T47D (cell line): ENCODE measurements at places on chromosomes 2 and 18.

GRCh38 chr18:24790347-24790746 is 329.9 kb downstream of the HRH4 start:
- no peak for DNase-seq

- DNase-seq = no peak
These were observed 69.9 kb upstream of the CTLA4 start for GRCh38 chr2:203797712-203798111.

DNA sequence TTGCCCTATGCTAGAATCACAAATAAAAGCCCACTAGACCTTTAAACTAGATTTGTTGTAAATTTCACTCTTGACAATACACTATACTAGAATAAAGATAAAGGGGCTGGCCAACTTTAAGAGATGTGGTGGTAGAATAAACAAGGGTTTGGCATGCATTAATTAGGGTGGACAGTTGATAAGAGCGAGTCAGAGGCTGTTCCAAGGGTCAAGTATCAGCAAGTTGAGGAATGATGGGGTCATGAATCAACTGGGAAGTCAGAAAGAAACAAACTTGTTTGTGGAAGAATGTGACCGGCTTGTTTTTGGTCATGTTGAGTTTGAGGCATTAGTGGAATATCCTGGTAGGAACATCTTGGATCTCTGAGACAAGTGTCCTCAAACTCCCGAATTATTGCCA is 398.3 kb upstream of the TNP1 start:
- DNase-seq = no peak

DNA sequence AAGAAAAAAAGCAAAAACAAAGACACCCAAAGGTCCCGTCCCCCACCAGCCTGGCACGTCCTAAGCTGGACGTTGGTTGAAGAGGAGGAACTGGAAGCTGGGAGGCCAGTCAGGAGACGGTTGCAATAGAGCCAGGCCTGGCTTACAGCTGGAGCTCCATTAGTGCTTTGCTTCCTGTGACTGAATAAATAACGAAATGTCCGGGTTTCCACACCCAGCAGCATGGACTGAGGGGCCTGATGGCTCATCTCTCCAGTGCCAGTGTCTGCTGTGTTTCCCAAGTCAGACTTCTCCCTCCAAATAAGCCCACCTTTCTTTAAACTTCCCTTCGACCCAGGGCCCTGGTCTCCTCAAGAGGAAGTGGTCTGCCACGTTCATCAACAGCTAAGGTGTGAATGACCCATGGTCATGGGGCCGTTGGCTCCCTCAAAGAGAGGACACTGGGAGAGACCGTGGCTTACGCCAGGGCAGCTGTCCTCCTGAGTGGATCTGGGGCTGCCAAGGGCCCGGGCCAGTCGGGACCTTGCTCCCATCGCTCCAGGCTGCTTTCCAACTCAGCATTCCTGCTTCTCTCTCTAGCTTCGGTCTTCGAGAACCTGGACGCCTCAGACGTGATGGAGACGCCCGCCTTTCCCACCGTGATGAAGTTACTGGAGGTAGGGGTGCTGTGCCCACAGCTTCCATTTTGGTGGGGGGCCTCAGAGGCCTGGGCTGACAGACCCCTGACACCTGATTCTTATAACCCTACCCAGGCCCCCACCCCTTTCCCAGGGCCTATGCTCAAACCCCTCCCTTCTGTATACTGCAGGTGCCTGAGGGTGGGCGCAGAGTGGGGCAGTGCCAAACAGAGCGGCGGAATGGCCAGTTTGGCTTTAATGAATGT is 44.9 kb downstream of the MYO7B start:
- no peak for DNase-seq

DNA sequence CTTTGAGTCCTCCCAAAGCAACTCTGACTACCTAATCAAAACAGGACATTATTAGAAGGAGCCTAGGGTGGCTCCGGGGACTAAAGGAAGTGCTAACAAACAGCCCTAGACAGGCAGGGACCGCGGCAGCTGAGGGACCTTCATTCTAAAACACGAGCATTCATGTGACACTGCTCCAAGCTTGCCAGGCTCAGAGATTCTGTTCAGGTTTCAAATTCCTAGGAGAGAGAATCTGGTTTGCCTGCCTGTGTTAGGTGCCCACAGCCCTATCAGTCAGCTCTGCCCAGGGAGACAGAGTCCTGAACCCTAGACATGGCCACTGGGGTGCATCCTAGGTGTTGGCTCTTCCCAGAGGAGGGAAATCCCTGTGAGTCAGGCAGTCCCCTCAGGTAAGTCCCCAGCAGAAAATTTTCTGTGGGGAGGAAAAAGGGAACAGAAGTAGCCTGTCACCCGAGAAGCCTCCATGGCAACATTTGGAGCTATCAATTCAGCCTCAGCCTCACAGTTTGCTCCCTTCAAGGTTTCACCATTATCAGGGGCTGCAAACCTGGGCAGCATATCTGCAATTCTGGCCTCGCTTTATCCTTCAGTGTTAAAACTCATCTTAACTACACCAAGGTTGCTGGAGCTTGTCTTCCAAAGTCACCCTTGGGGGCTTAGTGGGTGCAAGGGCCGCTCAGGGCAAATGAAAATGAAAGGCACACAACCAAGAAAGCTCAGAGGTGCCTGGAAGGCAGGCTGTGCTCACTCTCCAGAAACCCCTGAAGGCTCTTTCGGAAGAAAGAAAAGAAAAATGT is 28.6 kb downstream of the PCBP1 start:
- DNase-seq = no peak
